ENCODE measurements at places on chromosomes 12 and 14.

DNA sequence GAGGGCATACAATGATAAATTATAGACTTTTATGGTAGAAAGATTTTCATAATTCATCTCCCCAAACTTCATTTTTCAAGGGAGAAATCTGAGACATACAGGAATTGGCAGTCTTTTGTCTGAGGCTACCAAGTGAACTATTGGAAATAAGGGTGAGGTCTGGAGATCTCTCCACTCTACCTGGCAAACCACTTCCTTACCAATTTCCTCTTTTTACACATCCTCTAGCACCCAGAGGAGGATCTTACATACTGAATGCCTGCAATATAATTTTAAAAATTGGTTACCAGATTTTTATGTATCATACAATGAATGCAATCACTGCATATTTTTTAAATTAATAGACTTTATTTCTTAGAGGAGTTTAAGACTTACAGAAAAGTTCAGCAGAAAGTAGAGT, 6.6 kb downstream of the PDE6H start:
- no peak for DNase-seq

GRCh38 chr14:103819503-103820307, 27.7 kb downstream of the PPP1R13B start:
- DNase-seq, result no peak

- DNase-seq, result no peak
Measured at GRCh38 chr12:105766029-105766428, 372.7 kb downstream of the NUAK1 start.

DNA sequence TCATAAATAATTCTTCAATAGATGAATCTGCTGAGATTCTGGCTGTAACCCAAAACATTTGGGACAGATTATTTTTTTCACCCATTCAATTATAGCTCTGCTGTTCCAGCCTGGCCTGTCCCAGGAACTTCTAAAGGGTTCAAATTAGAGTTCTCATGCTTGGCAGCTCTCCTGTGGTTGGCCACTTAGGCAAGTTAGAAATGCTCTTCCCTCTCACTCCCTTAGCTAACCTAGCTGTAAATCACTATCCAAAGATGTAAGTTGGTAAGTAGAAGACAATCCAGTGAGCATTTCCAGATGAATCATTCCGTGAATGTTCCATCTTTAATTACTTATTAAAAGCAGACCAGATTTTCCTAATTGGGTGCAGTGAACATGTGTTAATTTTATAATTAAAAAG, 760.4 kb upstream of the TBX3 start:
- DNase-seq, result no peak

DNA sequence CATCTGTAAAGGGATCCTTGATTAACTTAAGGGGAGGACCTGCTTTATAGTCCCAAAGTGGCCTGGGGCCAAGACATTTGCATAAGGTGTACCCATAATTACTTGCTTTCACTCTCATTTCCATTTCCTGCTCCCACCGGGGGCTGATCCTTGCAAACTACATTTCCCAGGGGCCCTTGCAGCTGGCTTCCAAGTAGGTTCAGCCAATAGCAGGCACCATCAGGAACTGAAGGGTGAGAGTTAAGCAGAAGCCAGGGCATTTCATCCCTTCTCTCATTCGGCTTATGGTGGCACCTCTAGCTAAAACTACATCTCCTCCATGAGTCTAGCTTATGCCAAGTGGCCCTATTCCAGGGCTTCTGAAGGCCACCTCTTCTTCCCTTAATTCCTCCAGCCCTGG, 88.8 kb downstream of the CCDC60 start:
- no peak for DNase-seq

GRCh38 chr14:56514663-56515371, 64.8 kb upstream of the TMEM260 start:
- DNase-seq, result no peak

- no peak for DNase-seq
Measured at GRCh38 chr12:10362325-10362724, 27.5 kb downstream of the KLRK1 start.

DNA sequence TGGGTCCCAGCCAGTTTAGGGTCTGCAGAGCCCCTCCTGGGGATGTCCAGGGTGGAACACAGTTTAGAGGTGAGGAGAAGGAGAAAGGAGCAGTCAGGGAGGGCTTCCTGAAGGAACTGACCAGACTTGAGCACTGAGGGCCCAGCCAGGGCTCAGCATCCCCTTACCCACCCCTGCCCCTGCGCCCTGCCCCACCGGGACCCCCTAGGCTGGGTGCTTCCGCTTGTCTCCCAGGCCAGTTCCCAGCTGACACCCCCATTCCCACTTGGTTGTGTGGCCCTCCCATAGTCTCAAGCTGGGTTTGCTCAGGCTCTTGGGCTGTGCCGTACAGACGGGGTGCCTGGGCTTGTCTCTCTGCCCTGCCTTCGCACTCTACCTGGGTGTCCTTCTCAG, 26.3 kb upstream of the KIF26A start:
- DNase-seq, result no peak

Data from thoracic aorta (tissue), 2 donors.